CD4-positive, alpha-beta T cell treated with Interleukin-2 at 100 ng/mL for 4 hours (primary cell): ENCODE measurements at places on chromosomes 5 and 9.

- DNase-seq = peak; percentile 6
Observed at GRCh38 chr5:58761407-58761806, 178.5 kb downstream of the RAB3C start.

GRCh38 chr9:114894609-114895433 is 35.6 kb downstream of the TNFSF8 start:
- DNase-seq = no peak

DNA sequence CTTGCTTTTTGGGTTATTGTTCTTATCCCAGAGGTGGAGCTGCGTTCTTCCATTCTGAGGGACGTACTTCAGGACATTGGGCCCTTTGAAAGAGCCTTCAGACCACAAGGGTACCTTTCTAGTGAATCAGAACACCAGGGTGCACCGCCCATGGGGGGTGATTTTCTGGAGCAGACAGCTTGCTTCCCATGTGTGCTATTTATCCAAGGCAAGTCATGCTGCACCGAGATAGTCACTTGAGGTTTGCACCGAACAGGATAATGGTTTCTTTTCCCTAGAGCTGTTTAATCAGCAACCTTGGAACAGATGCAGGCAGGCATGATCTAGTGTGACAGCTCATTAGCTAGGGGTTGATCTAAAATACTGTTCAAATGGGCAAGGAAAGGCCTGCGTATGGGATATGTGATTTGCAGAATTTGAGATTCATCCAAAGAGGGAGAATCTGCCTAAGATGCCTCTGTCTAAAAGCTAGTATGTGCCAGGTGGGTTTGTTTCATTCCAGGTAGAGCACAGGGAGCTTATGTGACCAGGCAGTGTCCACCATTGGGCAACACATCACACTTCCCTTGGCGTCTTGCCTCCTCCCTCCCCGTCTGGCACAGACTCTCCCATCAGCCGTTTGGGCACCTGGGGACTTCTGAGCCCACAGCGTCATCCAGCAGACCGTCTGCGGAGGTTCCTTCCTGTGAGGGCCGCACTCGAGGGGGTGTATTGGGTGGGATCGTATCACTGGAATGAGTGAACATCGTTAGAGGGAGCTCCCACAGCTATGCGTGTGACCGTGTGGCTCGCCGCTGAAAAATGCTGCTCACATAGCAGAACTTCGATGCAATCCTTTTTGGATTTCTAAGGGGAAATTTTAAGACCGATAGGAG is 23.0 kb downstream of the ABL1 start:
- DNase-seq = no peak

GRCh38 chr5:62585306-62585705 is 6.7 kb downstream of the LRRC70 start:
- DNase-seq = no peak

GRCh38 chr9:79868567-79869189 is 296.9 kb downstream of the TLE4 start:
- DNase-seq = no peak

- no peak for DNase-seq
Observed at GRCh38 chr5:61461926-61462325, 129.9 kb downstream of the ZSWIM6 start.

- DNase-seq = no peak
Observed at GRCh38 chr5:148978370-148979082, 84.3 kb downstream of the SH3TC2 start.

DNA sequence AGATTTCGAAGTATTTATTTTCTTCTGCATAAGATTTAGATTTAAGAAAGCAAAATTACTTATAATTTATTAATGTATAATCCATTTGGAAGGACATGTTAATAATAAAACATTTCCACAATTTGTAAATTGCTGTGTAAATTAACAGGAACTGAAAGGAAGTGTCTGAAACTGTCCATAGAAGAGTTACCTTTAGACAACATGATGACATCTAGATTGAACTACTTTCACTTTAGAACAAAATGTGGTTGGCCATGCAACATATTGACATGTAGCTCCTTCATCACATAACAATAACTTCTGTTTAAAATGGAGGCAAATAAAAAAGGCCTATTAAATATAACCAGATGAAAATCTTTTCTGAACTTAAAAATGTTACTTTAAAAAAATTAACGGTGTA is 1849.5 kb upstream of the ACO1 start:
- no peak for DNase-seq

DNA sequence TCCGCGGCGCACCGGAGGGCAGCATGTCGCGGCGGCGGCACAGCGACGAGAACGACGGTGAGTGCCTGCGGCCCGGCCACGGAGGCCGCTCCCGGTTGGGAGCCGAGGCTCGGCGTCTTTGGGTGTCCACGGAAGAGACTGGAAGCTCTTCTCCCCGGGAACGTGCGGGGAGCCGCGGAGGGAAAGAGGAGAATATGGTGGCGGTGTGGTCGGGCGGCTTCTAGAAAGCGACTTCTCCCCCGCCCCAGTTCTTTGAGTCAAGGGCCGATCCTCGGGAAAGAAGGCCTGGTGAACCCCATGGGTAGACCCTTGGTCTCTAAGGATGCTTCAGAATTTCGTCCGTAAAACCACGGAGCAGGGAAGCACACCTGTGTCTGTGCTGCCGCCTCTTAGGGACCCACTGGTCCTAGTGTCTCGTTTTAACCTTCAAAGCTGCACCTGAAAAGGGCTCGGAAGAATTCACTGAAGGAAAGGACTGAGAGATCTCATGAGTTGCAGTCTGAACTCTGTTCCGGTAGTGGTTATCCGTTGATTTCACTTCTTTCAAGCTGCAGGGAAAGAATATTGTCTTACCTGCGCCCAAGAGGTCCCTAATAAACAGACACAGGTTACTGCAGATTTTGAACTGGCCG is 354 bp downstream of the NCBP1 start:
- DNase-seq = peak; percentile 8

DNA sequence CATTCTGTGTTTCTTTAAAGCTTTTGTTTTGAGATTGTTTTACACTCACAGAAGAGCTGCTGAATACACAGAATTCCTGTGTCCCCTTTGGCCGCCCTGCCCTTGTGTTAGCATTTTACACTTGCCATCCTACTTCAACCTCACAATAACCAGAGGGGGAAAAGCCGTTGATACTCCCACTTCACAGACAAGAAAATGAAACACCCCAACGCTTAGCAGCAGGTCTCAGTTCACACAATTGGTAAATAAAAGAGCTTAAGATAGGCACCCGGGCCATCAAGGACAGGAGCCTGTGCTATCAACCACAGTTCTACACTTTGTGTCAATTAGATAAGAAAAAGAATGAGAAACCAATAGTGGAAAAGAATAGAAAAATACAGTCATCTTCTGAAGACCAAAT is 178.0 kb downstream of the SYK start:
- no peak for DNase-seq

DNA sequence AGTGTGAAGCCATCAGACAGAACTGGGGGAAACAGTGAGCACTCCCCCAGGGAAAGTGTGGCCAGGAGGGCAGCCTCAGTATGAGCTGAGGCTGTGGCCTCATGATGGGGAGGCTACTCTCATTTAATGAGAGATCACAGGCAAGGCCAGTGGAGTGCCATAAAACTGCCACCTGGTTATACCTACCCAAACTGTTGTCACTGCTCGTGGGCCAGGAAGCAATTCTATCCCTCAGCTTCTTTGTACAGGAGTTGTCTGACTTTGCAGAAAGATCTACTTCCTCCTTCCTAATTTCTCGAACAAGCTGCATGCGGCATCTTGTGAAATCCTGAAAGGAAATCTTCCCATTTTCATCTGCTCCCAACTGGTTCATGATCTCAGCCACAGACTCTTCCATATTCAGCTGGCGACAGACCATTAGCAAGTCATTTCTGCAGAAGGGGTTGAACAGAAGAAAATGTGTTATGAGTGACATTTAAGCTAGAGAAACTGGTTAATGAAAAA is 50.0 kb downstream of the TSSK1B start:
- DNase-seq = no peak

DNA sequence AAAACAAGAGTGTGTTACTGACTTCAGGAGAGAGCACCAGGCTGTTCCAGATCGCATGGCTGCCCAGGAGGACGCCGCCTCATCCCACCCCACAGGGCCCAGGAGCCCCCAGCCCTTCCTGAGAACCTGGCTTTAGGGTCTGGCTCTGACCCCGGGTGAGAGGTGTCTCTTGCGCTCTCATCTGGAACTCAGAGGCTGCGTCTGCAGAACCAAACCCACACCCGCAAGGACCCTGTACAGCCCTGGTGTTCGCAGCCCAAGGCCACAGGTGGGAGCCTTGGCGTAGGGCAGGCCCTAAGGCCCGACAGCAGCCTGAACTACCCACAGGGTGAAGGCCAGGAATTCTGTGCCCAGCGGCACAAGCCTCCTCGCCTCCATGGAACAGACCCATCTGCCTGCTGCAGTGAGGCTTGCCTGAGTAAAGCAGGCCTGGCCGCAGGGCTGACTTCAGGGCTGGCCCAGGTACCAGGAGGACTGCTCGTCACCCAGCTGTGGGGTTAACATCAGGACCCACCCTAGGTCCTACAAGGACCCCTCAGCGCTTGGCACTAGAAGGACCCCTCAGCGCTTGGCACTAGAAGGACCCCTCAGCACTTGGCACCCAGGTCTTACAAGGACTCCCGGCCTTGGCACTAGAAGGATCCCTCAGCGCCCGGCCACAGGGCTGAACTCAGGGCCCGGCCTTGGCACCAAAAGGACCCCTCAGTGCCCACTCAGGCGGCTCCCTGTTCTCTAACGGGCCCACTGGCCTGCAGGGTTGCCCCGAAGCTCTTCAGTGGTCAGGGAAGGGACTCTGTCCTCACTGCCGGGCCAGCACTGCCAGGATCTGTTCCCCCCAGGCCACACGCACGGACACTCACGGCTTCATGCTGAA is 48.2 kb downstream of the NKD2 start:
- DNase-seq = no peak

DNA sequence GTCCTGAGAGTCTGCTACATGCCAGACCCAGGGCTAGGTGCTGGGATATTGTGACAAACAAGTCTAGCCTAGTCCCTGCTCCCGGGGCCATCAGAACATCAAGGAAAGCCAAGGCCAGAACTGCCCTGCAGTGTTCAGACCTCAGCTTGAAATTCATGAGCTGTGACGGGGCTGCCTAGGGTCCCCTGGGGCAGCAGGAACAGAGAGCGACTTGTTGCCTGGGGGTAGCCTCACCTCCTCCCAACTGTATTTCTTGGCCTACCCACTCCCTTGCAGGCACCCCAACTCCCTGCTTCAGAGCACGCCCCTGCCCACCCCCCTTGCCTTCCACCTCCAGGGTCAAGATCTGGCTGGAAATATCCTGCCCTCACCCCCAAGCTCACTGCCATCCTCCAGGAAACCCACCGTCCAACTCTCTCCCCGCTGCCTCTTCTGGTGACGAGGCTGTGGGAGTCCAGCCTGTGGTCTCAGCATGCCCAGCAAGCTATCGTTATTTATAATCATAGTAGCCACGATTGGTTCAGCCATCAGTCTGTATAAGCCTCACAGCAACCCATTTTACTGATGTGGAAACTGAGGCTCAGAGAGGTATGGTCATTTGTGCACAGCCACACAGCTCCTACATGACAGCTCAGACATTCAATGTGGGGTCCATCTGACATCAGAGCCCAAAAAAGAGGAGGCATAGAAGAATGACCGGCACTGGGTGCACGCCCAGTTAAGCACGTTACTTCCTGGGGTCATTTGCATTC is 10.7 kb downstream of the DNM1 start:
- no peak for DNase-seq

GRCh38 chr5:144048259-144048856 is 122.1 kb downstream of the YIPF5 start:
- no peak for DNase-seq

- no peak for DNase-seq
Observed at GRCh38 chr5:24609706-24610105, 35.1 kb downstream of the CDH10 start.

GRCh38 chr5:1801967-1802295 is 724 bp downstream of the NDUFS6 start:
- DNase-seq = no peak

- no peak for DNase-seq
Observed at GRCh38 chr5:79886925-79887655, 104.0 kb downstream of the MTX3 start.

GRCh38 chr5:84518370-84518769 is 133.7 kb upstream of the EDIL3 start:
- DNase-seq = no peak

- DNase-seq = no peak
Observed at GRCh38 chr5:113387844-113388243, 46.9 kb downstream of the TSSK1B start.

GRCh38 chr9:603126-603525 is 238.4 kb upstream of the DMRT1 start:
- DNase-seq = no peak

GRCh38 chr5:73031839-73032238 is 76.0 kb downstream of the FCHO2 start:
- DNase-seq = no peak

DNA sequence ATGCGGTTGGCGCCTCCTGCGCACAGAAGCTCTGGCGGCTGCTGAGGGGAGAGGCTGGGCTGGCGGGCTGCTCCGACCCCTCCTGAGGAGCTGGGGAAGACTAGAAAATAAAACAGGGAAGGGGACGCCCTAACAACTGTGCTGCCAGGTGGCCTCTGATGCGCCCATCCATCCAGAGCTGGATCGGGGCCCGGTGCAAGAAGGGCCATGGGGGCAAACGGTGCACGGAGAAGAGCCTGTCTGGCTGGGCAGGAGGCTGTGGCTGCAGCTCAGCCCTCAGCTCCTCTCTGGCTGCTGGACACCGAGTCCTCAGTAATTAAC is 21.0 kb upstream of the MRNIP start:
- DNase-seq = no peak

GRCh38 chr5:162393534-162393933 is 326.0 kb downstream of the GABRG2 start:
- DNase-seq = no peak

GRCh38 chr5:15606197-15606596 is 106.2 kb downstream of the FBXL7 start:
- no peak for DNase-seq

DNA sequence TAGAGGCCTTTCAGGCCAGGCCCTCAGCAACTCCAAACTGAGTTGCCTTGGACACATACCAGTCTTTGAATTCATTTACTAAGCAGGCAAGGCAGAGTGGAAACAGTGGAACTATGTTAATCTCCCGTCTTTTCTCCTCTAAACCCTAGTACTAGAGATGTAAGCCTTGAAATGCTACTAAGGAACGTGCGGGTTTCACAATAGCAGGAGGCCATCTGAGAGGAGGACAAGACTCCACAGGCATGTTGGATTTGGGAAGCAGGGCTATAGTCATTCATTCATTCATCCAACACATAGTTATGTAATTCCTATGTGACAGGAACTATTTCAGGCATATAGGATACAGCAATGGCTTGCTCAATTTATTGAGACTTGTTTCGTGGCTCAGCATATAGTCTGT is 3.3 kb upstream of the OCLN start:
- no peak for DNase-seq

GRCh38 chr5:21701317-21701716 is 1151.8 kb downstream of the CDH12 start:
- no peak for DNase-seq
